ENCODE measurements at places on chromosomes 1 and 21.
A peak's percentile ranks its signal among the peaks of the same experiment; 100 is the strongest.

- peak; percentile 67 for DNase-seq
These were observed at the start of gene LAPTM5 for GRCh38 chr1:30757352-30758120. Gene LAPTM5 (minus strand): TSS chr1:30757774. CDS start chr1:30757745, 29 bp downstream.

- no peak for DNase-seq
These were observed 4.9 kb upstream of the PLEKHG5 start for GRCh38 chr1:6496365-6496721.

DNA sequence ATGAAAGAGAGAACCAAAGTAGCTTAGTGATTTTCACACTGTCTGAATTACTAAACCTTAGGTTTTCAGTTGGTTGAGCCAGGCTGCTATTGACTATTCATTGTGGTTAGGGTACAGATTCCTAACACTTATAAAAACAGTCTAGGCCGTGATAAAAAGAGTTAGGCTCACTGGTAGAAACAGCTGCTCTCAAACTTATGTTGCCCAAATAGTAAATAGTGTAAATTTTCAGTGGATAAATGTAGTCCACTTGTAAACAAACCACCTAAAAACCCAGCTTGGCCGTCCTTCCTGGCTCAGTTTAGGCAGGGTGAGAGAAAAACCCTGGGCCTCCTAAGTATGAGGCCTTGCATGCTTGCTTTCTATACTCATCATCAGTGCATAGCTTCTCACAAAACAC lies 34.9 kb downstream of the ARID1A start:
- DNase-seq = no peak

- DNase-seq = no peak
These were observed 61.9 kb downstream of the ALG6 start for GRCh38 chr1:63429281-63429680.

DNA sequence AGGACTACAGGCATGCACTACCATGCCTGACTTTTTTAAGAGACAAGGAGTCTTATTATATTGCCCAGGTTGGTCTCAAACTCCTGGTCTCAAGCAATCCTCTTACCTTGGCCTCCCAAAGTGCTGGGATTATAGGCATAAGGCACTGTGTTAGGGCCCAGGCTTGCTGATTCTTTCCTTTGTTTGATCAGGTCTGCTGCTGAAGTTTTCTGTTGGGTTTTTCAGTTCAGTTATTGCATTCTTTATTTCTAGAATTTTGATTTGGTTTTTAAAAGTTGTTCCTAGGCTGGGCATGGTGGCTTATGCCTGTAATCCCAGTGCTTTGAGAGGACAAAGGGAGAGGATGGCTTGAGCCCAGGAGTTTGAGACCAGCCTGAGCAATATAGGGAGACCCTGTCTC lies 47.9 kb downstream of the C4BPA start:
- DNase-seq = no peak

GRCh38 chr21:15051644-15052458 lies 12.9 kb downstream of the NRIP1 start:
- no peak for DNase-seq

- no peak for DNase-seq
These were observed 367.4 kb downstream of the CAMTA1 start for GRCh38 chr1:7152655-7153054.

GRCh38 chr21:41124641-41125201 lies 43.2 kb upstream of the BACE2 start:
- no peak for DNase-seq

GRCh38 chr1:236733653-236734052 lies 47.4 kb downstream of the ACTN2 start:
- no peak for DNase-seq

- DNase-seq = no peak
These were observed 15.5 kb upstream of the SARS1 start for GRCh38 chr1:109198043-109198695.

DNA sequence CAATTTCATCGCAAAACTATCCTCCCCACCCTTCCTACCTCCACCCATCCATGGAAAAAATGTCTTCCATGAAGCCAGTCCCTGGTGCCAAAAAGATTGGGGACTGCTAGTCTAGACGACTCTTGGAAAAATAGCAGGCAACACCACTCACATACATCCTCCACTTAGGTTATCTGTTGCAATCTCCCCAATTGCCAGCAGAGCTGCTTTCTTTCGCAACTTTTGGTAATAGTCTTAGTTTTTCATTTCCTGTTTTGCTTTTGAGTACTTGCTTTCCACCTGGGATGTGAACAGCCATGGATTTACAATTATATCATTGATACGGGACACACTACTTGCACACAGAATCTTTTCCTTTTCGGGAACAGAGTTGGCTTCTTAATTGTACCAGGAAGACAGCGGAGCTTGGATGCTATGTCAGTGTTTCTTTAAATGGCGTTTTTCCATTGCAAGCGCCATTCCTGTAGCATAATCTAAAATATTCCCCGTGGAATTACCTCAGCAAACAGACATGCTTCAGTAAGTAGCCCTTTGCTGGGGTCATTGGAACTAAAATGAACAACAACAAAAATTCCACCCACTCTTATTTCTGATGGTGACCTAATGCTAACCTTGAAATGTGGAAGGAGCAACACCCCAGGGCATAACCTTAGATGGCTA lies 183.3 kb upstream of the ADGRL2 start:
- DNase-seq = no peak

DNA sequence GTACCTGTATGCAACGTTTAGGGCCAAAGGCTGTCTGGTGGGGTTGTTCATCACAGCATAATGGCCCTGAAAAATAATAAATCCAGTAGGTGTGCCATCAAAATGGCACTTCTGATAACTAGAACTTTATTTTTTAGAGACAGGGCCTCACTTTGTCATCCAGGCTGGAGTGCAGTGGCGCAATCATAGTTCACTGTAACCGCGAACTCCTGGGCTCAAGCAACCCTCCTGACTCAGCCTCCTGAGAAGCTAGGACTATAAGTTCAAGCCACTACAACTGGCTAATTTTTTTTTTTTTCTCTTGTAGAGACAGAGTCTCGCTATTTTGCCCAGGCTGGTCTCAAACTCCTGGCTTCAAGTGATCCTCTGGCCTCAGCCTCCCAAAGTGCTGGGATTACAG lies 4.7 kb downstream of the SNAPIN start:
- no peak for DNase-seq

DNA sequence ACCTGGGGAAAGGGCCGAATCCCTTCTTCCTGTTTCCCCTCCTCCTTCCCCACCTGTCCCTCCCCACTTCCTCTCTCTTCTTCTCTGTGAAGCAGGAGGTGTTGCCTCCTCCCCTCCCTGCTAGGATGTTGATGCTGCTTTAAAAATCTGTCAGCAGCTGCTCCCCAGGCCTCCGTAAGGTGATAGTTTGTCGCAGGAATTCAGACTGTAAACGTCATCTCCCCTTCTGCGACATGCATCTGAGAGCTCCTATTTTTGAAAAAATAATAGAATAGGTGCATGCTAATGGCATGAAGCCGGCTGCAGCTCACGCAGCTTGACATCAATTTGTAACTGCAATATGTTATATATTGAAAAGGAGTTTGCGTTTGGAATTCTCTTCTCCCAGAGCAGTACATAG lies 70.1 kb downstream of the KAZN start:
- DNase-seq = no peak

- no peak for DNase-seq
These were observed 66.5 kb downstream of the AK4 start for GRCh38 chr1:65214340-65215027.

DNA sequence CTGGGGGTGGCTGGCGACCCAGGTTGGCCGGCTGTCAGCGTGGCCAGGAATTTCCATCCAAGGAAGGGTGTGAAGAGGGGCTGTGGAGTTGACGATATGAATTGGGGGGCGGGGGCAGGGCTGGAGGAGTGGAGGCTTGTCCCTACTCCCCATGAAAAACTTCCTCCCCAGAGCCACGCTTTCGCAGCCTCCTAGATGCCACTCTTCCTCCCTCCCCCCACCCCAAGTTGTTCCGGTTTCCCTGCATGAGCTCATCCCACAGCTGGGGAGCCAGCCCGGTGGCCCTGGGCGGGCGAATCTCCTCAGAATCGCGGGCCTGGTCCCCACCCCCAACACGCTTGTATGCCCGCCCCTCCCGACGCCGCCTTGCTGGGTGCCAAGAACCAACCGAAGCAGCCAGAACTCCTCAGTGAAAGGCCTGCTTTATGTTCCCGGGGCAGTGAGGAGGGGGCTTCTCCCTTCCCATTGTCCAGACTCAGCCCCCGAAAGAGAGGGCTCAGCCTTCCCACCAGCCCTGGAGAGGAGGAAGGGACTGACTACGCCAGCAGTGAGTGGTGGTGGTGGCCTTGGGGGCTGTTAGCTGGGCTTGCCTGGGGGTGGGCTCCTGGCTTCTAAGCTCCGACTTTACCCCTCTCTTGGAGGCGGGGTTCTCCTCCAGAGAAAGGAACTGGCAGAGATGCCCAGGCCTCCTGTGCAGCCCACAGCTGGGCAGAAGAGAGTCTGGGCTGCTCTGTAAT lies 1.8 kb upstream of the CSMD2 start:
- no peak for DNase-seq

GRCh38 chr1:89810880-89811279 lies 10.0 kb upstream of the LRRC8D start:
- DNase-seq = no peak

DNA sequence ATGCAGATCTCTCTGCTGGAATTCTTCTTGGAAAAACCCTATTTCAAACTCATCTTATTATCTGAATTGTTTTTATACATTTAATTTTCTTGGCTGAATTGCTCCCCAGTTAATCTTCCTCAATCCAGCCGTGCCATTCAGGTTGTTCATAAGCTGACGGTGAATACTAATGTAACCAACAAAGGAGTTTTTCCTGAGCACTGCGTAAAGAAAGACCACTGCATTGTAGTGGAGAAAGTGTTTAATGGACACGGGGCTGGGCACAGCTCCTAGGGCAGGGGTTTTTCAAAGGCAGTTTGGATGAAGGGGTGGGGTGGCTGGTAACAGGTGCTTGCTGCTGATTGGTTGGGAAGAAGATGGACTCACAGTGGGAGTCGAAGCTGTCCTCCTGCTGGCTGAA lies 820.3 kb downstream of the ADGRL2 start:
- DNase-seq = no peak

GRCh38 chr1:38872401-38873026 lies 634 bp downstream of the MYCBP start:
- peak; percentile 21 for DNase-seq

- peak; percentile 62 for DNase-seq
These were observed 26.1 kb downstream of the ETS2 start for GRCh38 chr21:38831526-38832467.

- DNase-seq = no peak
These were observed 41.9 kb upstream of the ANGPTL7 start for GRCh38 chr1:11147197-11147770.

DNA sequence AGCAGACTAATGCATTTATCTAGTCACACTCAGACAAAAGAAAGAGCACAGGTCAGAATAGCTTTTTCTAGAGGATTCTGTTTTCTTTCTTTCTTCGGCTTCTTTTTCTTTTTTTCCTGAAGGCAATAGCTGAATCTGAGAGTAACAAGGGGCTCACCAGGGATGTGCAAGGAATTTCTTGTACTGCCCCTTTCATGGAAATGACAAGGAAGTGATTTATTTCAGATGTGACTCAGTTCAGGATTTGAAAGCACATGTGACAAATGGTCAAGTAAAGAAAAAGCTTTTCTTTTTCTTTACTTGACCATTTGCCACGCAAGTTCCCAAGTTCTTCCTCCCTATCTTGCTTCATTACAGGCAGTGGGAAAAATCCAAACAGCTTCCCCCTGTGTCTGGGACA lies 202.0 kb downstream of the GABPA start:
- no peak for DNase-seq

Data from CD4-positive, alpha-beta T cell treated with Interleukin-10 for 1 hour (primary cell).